ENCODE measurements at places on chromosomes 2 and 18.

GRCh38 chr18:39681061-39681460 is 2115.5 kb upstream of the CELF4 start:
- DNase-seq: no peak

DNA sequence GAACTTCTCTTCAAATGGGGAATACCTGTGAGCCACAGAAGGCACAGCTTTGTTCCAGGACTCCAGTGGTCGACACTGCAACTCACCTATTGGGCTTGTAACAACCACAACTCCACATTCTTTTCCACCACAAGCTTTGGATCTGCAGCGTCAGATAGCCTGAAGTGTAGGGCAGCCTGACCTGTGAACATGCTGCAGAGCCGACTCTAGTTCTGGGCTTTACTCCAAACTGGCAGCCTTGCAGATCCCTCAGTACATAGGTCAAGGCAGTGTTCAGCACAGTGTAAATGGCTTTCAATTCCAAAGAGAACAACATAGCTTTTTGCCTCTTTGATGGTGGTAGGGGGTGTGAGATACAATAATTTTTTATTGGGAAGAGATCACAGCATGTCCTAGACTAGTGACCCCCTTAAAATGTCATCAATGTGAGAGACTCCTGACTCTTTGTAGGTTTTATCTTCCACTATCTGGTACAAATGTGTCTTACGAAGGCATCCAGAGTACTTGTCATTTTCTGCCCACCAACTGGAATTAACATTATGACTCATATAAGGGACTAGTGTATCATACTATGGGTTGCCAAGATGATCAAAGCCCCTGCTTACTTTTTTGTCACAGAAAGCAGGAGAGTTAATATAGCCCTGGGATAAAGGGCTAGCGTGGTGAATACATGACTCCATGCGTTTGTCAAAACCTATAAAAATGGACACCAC is 149.8 kb downstream of the COPS8 start:
- DNase-seq: no peak

DNA sequence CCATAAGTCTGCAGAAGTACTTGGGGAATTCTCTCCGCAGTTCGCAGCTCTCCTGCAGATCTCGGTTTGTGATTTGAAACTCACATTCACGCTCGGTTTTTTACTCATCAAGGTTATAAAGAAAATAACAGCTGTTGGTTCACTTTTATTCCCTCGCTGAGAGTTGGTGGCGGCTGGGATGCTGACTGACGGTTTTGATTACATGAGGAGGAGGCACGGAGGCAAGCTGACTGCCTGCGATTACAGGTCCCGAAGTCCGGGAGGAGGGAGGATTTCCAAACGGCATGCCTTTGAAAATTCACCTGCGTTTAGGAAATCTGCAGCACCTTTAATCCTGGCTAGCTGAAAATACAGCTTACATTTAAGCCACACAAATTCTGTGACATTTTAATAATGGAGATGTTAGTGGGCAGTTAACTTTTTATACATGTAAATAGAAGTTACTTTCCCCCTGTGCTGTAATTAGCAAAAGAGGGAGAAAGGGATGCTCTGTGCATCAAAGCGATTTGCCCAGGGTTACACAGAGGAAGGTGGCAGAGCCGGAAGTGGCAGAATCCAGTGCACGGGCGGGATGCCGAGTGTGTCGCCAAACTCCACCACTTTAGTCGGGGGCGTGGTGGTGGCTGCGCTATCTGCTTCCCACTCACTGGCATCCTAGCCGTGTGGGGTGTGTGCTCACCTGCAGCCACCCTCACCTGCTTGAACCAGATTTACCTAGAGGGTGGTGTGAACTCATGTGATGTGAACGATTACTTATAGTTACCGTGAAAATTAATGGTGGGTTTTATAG is 14.7 kb downstream of the AGAP1 start:
- no peak for DNase-seq

GRCh38 chr18:74291771-74292540 is at the start of gene CYB5A:
CYB5A (minus strand) TSS chr18:74291963; CDS start chr18:74291875, 88 bp downstream.
- peak; percentile 99 for DNase-seq

GRCh38 chr2:175743011-175743410 is 259.1 kb downstream of the LNPK start:
- DNase-seq: no peak

DNA sequence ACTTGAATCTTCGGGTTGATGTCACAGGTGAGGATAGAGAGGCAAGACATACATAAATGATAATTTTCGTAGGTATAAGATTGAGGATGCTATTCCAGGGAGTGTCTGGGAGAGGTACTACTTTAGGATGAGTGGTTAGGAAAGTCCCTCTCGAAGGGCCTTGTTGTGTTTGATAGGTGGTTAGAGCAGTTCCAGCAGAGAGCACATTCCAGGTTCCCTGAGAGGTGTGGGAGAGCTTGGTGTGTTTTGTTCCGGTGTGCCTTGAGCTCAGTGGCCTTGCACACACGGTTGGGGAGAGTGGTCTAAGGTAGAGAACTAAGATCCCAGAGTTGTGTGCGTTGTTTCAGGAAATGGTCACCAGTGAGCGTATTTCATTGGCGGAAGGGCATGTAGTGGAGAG is 191.4 kb downstream of the ZNF407 start:
- no peak for DNase-seq

DNA sequence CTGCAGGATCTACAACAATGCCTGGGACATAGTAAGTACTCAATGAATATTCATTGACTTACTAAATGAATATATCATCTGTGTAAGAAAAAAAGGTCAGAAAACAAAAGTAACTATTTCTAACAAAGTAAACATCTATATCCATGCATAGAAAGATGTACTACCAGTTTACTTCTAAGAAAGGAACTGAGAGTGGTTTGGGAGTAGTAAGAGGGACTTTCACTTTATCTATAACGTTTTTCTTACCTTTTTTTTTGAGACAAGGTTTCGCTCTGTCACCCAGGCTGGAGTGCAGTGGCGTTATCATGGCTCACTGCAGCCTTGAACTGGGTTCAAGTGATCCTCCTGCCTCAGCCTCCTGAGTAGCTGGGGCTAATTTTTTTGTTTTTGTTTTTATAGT is 25.7 kb downstream of the DHX57 start:
- no peak for DNase-seq

DNA sequence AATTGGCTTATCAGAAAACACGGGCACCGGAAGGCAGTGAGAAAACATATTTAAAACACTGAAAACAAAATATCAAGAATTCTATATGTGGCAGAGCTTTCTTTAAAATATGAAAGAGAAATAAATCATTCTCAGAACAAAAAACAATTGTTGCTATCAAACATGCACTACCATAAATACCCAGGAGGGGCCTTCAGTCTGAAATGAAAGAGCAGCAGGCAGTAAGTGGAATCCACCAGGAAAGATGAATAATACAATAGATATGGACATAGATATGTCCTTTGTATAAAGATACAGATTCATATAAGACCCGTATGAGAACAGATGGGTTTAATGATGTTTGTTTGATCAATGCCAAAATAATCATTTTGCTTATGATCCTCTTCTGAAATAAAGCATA is 142.0 kb downstream of the TMEM18 start:
- DNase-seq: no peak

DNA sequence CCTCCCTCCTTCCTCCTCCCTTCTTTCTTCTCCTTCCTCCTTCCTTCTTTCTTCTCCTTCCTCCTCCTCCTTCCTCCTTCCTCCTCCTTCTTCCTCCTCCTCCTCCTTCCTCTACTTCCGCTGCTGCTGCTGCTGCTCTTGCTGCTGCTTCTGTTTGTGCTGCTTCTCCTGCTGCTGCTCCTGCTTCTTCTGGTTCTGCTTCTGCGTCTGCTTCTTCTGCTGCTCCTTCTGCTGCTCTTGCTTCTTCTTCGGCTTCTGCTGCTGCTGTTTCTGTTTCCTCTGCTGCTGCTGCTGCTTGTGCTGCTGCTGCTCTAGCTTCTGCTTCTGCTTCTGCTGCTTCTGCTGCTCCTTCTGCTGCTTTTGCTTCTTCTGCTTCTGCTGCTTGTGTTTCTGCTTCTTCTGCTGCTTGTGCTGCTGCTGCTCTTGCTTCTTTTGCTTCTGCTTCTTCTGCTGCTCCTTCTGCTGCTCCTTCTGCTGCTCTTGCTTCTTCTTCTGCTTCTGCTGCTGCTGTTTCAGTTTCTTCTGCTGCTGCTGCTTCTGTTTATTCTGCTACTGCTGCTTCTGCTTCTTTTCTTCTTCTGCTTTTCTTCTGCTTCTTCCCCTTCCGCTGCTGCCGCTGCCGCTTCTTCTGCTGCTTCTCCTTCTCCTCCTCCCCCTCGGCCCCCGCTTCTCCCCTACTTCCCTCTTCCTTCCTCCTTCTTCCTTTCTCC is 8.6 kb downstream of the SNRNP27 start:
- no peak for DNase-seq

DNA sequence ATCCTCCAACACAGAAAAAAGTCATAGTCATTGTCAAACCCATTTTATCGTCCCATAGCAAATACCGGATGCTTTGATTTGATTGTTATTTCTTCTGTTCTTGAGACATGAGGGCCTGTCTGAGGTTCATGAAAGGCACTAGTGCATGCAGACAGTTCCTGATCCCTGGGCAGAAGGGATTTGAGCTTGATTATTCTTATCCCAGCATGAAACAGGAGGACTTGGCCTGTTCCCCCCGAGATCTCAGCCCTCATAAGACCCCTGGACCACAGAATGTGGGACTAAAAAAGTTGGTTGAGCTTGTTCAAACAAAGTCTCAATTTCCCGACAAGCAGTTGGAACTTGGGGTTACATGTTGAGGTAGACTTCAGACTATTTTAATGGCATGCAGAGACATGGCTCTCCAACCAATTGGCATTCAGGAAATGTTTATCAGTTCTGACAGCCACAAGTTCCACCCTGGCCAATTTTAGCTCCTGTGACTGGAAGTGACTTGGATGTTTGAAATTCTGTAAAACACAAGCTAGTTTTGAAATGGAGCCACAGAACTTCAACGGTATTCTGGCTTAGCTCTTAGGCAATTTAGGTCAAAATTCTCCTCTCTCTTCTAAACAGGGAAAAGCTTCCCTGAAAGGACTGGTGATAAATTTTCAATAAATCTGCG is 366.9 kb upstream of the SLC14A2 start:
- DNase-seq: no peak

DNA sequence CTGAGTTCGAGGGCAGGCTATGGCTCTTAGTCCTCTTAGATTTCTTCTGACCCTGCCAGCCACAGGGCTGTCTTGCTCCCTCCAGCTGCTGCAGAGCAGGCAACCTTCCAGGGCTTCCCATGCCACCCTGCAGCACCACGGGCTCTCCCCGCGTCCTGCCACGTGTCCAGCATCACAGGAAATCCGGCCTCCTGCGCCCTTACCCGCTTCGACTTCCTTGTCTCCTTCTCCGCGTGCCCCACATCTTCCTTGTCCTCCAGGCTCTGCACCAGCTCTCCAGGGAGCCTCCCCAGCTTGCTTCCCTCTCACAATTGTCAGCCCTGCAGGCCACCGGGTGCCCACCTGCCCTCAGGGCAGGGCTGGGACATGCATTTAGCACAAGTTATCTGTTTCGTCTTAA is 253.5 kb downstream of the DCDC2C start:
- DNase-seq: peak; percentile 81

GRCh38 chr2:66867063-66867441 is 432.1 kb downstream of the MEIS1 start:
- no peak for DNase-seq

GRCh38 chr2:116132833-116133232 is 1681.7 kb upstream of the DDX18 start:
- DNase-seq: no peak

Measured in mesenteric fat pad (tissue), 1 donor.